Heart left ventricle (tissue), 16 donors: ENCODE measurements at places on chromosomes 4 and X.

- DNase-seq = no peak
Observed at GRCh38 chr4:174154215-174154854, 129.1 kb downstream of the FBXO8 start.

DNA sequence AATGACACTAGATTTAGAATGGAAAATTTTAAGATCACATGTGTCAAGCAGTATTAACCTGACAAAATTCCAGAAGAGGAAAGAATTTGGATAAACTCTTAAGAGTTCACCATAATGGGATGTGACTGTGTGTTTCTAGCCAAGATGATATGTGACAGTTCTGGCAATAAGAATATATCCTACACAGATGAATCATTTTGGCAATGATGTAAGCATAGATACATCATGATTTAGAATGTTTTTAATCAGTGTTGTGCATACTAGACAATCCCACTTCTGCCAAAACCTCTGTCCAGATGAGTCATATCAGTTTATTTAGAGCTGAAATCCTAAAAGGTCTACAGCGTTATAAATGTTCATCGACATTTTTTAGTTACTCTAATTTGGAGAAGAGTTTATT is 48.8 kb downstream of the PTCHD1 start:
- DNase-seq = no peak

DNA sequence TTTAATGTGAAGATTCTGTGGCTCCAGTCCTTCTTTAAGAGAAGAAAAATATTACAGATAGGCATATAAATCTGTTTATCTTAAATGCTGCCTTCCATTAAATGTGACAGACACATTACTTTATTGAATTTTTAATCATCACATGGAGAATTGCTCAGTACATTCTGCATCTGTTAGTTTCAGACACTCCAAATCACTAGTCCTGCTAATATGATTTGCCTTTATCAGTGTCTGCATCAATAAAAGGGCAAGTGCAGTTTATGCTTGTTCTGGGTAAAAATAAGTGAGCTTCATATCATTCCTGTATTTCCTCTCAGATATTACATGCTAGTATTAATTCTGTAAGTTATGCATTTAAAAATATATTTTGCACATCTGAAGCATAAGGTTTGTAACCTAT is 666.4 kb downstream of the TECRL start:
- no peak for DNase-seq

GRCh38 chr4:108072300-108072699 is 82.6 kb downstream of the HADH start:
- no peak for DNase-seq

GRCh38 chrX:68835104-68835442 is 6.3 kb downstream of the EFNB1 start:
- no peak for DNase-seq

DNA sequence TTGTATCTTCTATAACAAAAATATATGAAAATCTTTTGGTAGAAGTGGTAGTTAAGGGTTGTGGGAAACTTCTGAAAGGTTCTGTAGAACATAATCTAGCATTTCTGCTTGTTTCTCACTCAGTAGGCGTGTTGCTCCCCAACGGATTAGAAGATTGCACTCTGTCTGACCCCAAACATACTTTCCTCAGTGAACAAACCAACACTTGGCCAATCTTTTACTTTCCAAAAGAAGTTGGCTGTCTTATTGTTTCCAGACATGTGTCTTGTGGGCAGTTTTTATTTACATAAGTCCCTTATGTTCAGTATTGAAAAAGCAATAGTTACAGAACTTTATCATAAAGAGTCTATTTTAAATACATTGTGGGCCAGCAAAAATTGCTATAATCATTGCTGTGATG is 312.8 kb upstream of the EPHA5 start:
- DNase-seq = no peak

GRCh38 chr4:65865489-65865888 is 195.2 kb upstream of the EPHA5 start:
- DNase-seq = no peak

DNA sequence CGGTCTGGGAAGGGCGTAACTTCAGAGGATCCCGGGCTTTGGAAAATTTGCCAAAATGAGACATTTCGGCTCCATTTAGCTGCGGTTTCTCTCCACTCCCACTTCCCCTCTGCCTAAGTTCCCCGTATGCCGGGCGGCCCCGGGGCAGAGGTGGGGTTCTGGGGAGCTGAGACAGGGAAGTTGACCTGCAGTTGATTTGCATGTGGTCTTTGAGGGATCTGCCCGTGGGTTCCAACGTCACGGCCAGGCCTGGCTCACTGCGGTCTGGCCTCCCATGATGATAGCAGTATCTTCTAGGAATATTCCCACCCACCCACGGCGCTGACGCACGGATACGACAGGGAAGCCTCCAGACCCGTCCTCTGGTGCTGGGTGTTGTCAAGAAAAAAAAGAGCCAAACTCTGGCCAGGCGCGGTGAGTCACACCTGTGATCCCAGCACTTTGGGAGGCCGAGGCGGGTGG is 27.3 kb upstream of the CRLF2 start:
- peak; percentile 74 for DNase-seq

DNA sequence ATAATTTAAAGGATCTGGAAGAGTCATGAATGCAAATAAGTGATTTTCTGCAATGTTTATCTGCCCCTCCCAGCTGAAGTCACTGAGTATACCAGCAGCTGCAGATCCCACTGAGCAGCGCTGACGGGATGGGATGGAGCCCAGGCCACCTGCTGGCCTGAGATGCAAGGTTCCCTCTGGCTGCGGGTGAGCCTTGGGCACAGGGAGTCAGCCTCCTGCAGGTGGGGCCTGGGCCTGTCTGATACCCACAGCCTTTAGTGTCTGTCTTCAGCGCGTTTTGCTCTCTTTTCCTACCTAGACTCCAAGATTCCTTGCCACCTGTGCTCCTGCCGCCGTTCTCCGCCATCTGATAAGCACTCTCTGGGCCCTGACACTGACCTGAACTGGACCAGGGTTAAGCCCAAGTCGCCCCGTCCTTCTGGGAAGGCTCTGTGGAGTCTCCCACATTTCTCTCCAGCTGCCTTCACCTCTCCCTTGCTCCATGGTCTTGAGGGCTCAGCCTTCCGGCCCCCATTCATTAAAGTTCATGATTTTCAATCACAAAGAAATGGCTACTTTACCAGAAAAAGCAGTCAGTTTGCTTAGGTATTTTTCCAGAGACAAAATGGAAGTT is 223.1 kb upstream of the FAT1 start:
- no peak for DNase-seq

DNA sequence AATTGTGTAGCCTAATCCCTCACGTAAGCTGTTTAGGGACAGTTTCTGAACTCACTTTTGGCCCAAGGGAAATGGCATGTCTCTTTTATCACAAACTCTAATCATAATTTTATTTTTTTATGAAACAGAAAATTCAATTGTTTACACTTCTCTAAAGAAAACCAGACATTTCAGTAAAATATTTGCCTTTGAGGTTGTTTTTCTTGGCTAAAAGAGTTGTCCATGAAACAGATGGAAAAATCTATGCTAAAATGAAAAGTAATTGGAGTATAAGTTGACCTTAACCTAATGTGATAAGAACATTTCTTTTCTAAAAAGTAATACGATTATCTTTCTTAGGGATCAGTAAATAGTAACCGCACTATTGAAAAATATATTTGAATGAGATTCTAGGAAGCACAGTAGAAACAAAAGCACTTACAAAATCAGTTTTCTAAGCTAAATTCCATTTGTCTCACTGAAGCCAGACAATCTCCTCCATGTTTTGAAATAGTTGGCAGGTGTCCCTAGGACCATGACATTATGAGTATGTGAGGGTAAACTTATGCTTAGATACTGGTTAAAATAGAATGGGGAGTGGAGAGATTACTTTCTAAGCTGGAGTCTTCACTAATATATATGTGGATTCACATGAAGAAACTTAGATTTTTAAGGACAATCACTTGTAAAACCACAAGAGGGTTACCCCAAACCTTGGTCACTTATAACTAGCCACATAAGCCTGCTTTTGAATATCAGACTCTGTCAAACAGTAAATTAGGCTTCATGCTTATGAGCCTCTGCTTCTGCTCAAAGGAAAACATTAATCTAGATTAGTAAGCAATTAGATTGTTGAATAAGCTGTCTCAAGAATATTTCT is 20.1 kb upstream of the TET2 start:
- no peak for DNase-seq

- no peak for DNase-seq
Observed at GRCh38 chr4:150561143-150561737, 20.7 kb upstream of the MAB21L2 start.

DNA sequence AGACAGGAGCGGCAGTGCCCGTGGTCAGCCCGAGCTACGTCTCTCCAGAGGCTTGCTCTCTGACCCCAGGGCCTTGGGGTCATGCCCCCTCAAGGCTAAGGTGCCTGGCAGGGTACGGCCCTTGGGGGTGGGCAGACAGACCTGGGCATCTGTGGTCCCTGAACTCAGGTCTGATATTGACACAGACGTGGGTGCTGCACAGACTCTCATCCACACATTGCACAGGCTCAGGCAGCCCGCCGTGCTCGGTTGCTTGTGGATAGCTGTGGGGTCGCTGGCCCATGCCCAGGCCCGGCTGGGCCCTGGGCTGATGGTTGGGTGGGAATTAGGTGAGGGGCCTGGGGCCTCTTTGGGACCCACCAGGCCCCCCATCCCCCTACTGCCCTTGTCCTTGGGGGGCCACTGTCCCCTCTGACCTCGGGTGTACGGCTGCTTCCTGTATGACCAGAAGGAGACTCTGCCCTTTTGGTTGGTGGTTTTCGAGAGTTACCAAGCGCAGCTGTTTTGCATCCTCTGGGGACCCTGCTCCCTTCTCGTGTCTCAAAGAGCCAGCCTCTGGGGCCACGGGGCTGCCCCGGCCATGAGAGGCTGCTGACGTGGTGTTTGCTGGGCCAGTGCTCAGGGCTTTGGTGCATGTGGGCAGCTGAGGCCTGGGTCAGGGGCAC is 10.1 kb downstream of the FGFRL1 start:
- DNase-seq = no peak

DNA sequence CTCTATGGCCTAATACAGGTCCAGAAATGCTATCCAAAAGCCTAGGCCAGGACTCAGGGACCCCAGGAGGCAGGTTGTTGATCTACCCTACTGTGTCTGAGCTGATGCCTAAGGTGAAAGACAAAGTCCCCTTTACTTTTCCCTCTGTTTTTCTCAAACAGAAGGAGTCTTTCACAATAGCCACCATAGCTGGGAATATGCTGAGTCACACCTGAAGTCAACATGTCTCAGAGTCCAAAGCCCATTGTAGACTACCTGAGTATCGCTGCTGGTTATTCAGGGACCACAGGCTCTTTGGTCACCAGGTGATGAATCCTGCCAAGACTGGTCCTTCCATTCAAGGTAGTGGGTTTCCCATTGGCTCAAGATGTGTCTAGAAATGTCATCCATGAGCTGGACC is 562.2 kb downstream of the ACTRT1 start:
- DNase-seq = no peak

- DNase-seq = no peak
Observed at GRCh38 chr4:80007745-80008149, 65.3 kb downstream of the ANTXR2 start.

- no peak for DNase-seq
Observed at GRCh38 chr4:155657985-155658680, 8.5 kb upstream of the GUCY1A1 start.

DNA sequence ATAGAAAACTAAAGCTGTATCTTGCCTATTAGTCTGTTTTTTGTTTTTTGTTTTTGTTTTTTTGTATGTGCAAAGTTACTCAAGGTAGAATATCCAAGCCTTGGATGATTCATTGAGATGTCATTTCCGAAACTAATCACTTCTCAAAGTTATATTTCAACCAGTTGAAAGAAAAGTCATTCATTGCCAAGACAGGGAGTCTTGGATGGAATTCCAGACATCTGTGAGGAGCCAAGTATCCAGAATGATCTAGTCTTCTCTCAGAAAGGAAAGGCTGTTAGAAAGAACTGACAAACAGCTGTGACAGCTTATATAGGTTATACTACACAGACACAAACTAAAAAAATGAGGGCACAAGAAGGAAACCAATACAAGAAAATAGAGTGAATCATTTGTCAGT is 141.1 kb upstream of the NDST3 start:
- no peak for DNase-seq

DNA sequence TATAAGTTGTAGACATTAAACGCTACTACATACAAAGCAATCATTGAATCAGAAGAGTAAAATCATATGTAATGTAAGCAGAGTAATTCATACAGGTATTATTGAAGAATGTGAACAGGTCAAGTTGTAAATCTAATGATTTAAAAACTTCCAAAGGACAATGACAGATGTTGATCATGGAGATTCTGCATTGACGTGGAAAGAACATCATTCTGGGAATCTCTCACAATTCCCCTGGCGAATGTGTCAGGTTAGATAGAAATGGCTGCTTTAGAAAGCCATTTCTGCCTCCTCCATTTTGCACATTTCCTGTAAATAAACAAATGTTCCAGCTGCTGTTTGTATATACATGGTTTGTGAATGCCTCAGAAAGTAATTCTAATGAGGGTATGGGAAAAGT is 719.4 kb downstream of the ADGRL3 start:
- DNase-seq = no peak

DNA sequence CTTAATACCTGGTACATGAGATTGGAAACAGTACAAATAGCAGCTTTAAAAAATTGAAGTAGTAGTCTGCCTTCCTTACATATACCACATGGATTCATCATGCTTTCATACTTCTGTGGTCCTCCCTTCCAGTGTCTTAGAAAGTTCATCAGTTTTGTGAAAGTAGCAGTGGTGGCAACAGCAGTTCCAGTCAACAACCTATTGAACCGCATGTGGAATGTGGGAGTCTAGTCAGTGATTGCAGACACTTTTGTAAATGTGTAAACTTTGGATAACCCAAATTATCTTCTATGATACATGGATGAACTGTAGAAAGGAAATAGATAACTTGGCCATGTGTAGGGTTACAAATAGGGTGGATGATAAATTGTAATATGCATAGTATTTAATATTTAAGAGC is 34.1 kb downstream of the FNIP2 start:
- no peak for DNase-seq

- no peak for DNase-seq
Observed at GRCh38 chr4:155241664-155242063, 33.2 kb downstream of the NPY2R start.

- no peak for DNase-seq
Observed at GRCh38 chr4:177680308-177680707, 238.1 kb upstream of the AGA start.

DNA sequence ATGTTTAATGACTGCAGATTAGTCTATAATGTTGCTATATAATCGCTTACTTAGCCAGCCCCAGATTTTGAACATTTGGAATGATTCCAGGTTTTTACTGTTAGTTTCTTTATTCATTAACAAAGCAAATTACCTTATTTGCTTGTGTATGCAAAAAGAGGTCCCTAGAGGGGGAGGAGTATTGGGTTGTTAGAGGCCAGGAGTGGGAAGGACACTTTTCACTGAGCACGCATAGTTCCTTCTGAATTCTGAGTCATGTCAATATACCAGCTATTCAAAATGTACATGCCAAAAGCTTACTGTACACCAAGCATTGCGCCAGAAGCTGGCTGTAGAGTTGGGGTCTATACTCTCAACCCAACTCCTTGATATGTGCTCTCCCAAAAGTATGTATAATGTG is 5.1 kb upstream of the DGAT2L6 start:
- no peak for DNase-seq

- peak; percentile 74 for DNase-seq
Observed at GRCh38 chr4:124018383-124019317, 622.1 kb downstream of the SPRY1 start.

GRCh38 chr4:94032754-94033153 is 174.9 kb upstream of the SMARCAD1 start:
- no peak for DNase-seq
